ENCODE measurements at places on chromosomes 13 and 19. TPM values are rescaled to one million over a fixed set of nuclear protein-coding genes. Genes with fewer than 3 reads are reported as not detected.

DNA sequence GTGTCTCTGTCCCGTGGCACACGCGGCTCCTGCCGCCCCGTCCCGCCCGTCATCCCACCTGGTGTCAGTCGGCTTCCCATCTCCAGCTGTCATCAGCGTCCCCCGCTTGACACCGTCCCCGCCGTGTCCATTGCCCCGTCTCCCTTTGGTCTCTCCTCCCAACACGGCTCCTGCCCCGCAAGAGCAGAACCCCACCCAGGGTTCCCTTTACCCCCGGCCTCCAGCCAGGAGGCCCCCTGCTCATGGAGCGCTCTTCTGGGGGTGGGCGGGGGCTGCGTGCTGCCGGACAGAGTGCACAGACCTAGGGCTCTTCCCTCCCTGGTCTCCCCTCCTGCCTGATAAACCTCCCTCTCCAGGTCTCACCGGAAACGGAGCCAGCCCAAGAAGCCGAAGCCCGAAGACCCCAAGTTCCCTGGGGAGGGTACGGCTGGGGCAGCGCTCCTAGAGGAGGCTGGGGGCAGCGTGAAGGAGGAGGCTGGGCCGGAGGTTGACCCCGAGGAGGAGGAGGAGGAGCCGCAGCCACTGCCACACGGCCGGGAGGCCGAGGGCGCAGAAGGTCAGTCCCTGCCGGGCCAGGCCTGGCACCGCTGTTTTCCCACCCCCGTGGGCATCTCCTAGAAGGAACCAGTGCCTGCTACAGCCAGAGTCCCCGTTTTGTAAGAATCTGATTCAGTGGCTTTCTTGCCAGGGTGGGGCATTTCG, 150.5 kb downstream of the KDM4B start:
- H3K27me3 ChIP-seq: no peaks in the 10 kb centered on the region
- no peak overlapping the region for H3K4me3 ChIP-seq
- peaks cover 5% of the 10 kb centered on the region for H3K36me3 ChIP-seq
- H3K27ac ChIP-seq: no peak overlapping the region
- DNase-seq: no peak
- peaks cover 14% of the 10 kb centered on the region for H3K4me1 ChIP-seq

GRCh38 chr19:35851213-35852028, 883 bp downstream of the NPHS1 start:
- H3K4me3 ChIP-seq: no peak overlapping the region
- peaks cover 2% of the 10 kb centered on the region for H3K27me3 ChIP-seq
- no peak overlapping the region for H3K27ac ChIP-seq

The ZNF83 gene
- 2.7 TPM for polyA plus RNA-seq

The ATP1A3 gene
- 0.05 TPM for polyA plus RNA-seq

GRCh38 chr13:38494445-38494844, 144.8 kb downstream of the UFM1 start:
- H3K27ac ChIP-seq: no peak overlapping the region
- H3K4me3 ChIP-seq: no peak overlapping the region
- no peaks in the 10 kb centered on the region for H3K36me3 ChIP-seq
- no peak for DNase-seq
